ENCODE measurements at places on chromosomes 16 and 17.

DNA sequence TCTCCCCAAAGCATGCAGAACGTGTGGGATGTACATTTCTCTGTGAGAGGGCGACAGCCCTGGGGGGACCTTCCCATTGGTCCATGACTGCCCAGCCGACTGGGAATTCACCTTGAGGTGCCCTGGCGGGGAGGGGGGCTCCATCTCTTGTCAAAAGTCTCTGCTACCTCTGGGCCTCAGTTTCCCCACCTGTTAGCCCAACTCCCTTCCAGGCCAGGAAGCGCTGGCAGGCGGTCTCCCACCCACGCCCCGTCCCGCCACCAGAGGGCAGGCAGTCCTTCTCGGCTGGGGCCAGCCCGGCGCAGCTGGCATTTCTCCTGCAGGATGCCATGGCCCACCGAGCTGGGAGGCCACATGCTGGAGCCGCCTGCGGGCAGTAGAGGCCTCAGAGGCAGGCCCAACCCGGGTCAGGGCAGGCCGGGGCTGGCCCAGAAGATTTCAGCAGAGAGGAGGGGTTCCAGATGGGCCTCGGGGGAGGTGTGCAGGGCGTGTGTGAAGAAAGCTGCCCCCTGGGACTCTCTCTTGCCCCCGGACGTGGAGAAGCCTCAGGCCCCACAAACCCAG is 16.6 kb downstream of the CD7 start:
- peak; percentile 57 for DNase-seq

- DNase-seq: no peak
These were observed 73.3 kb downstream of the KIF2B start for GRCh38 chr17:53896047-53896446.

- DNase-seq: no peak
These were observed 5.4 kb downstream of the GAA start for GRCh38 chr17:80106751-80107150.

GRCh38 chr16:83010776-83011720 is 384.3 kb downstream of the CDH13 start:
- no peak for DNase-seq

DNA sequence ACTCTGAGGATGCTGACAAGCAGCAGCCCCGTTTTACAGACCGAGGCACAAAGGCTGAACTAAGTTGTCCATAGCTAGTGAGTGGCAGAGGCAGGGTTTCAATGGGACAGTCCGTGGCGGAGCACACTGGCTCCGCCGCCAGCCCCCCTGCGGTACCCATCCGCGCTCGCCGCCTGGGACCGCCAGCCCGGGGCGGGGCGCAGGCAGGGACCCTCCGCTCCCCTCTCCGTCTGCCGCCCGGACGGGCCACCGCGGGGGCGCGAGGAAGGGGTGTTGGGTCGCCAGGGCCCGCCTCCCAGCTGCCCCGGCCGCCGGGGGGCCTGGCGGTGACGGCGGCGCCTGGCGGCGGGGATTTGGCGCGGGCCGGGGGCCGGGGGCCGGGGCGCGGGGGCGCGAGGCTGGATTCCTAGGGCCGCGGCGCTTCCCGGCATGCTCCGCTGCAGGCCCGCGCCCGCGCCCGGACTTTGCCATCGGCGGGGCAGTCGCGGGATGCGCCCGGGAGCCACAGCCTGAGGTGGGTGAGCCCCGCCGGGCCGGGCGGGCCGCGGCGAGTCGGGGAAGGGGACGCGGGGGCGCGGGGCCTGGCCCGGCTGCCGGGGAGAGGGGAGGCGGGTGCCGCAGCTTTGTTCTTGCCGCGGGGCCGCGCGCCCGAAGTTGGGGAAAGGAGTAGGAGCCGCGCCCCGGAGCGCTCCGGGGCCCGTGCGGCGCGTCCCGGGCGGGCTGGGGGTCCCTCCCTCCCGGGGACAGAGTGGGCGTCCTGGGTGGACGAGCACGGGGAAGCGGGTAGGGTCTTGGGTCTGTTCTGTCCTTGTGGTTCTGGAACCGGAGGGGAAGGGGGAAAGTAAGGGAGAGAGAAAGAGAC is at the start of gene TMEM98:
TMEM98 (plus strand) TSS at position 430 of the 862 bp plus-strand sequence. CDS start 3,376 bp downstream, outside the sequence.
- peak; percentile 30 for DNase-seq

DNA sequence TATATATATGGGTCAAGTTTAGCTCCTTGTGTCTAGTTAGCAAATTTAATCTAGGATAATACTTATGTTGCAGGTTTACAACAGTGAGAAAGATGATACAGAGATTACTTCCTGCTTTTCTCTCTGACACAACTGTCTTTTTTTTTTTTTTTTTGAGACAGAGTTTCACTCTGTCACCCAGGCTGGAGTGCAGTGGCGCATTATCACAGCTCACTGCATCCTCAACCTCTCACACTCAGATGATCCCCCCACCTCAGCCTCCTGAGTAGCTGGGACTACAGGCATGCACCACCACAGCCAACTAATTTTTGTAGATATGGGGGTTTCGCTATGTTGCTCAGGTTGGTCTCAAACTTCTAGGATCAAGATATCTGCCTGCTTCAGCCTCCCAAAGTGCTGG is 706.9 kb upstream of the SOX9 start:
- DNase-seq: no peak

- DNase-seq: no peak
These were observed 782 bp downstream of the POLR2A start for GRCh38 chr17:7484919-7485377.

DNA sequence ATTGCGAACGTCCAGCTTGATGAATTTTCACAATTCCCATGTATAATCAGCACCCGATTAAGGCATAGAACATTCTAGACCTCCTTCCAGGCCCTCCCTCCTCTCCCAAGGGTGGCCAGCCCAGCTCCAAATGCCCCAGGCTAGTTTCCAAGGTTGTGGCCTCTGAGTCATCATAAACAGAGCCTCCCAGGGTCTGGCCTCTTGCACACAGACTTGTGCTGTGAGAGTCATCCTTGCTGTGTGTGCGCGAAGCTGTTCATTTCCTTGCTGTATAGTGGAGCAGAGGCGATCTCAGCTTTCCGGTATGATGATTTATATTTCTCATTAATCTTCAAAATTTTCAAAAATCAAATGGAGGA is 20.5 kb upstream of the JPH3 start:
- DNase-seq: peak; percentile 97

GRCh38 chr17:68707031-68707430 is 105.9 kb upstream of the FAM20A start:
- DNase-seq: peak; percentile 80

- peak; percentile 39 for DNase-seq
These were observed 264.0 kb downstream of the ENGASE start for GRCh38 chr17:79338604-79339003.

- no peak for DNase-seq
These were observed 18.1 kb downstream of the NTAN1 start for GRCh38 chr16:15037745-15038144.

- DNase-seq: no peak
These were observed 62.4 kb downstream of the RAB11FIP4 start for GRCh38 chr17:31453896-31454295.

DNA sequence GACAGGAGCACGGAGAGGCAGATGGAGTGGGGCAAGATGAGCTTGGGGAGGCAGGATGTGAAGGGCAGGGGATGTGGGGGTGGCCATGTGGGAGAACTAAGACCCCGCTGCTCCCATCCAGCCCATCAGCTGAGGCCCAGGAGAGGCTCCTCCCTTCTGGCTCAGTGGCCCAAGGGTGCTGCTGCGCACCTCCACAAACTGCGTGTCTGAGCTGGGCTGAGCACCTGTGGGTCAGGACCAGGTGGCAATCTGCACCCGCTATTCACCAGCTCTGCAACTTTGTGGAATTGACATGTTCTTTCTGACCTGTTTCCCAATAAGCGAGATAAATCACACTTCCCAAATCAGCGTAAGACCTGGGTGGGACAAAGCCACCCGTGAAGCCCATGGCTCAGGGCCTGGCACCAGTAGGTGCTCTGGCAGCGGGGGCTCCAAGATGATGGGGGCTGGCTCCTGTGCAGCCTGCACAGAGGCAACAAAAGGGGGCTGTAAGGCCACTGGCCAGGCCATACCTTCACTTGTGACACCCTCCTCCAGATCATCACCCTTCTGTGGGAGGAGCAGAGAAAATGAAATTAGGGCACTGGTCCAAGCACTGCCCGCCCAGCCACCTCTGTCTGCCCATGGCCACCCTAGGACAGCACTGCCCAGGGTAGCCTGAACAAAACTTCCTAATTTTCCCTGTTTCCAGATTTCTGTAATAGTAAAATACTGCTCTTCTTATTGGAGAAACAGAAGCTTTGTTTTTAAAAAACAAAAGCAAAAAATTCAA is 11.7 kb upstream of the SREBF1 start:
- no peak for DNase-seq

Measured in EL (cell line).